ENCODE measurements at places on chromosomes 7 and 10.

- no peak for DNase-seq
Measured at GRCh38 chr10:28600056-28600455, 67.1 kb downstream of the WAC start.

DNA sequence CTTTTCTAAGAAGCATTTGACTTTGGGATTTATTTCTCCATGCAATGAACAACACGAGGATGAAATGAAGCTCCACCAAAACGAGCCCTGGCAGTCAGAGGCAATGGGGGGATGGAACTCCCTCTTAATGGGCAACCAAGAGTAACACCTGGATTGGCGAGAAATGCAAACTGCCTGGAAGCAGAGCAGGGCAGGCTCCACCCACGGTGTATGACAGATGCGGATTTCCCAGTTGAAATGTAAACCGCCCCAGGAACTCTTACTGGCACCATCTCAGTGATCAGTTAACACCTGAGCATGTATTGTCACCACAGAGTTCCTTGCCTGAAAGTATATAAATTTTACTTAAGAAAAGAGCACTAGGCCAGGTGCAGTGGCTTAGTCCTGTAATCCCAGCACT, 47.3 kb upstream of the AUTS2 start:
- DNase-seq = no peak

GRCh38 chr10:119405520-119405807, 137.1 kb downstream of the RGS10 start:
- DNase-seq = no peak

DNA sequence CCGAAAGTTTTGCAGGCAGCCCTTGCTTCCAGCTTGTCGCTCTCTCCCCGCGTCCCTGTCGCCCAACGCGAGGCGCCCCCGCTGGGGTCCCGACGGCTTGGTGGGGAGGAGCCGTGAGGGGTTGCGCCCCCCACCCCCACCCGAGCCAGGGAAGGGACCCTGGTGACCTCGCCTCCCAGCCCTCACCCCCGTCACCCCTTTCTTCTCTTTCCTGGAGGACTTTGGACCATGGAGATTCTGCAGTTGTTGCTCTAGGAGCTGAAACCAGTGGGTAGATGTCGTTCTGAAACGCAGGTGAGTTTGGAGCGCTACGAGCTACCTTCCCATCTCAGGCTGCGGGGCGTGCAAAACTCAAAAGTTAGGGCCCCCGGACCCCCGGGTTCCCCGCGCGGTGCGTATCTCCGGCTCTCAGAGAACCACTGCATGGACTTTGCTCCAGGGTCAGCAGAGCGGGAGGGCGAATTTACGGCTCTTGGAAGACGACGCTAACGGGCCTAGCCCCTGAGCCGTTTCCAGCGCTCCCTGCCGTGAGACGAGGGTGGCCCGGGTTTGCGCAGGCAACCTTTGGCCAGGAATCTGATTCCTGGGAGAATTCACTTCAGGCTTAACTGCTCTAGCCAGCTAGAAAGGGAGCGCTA, 684 bp upstream of the ATXN7L1 start:
- no peak for DNase-seq

DNA sequence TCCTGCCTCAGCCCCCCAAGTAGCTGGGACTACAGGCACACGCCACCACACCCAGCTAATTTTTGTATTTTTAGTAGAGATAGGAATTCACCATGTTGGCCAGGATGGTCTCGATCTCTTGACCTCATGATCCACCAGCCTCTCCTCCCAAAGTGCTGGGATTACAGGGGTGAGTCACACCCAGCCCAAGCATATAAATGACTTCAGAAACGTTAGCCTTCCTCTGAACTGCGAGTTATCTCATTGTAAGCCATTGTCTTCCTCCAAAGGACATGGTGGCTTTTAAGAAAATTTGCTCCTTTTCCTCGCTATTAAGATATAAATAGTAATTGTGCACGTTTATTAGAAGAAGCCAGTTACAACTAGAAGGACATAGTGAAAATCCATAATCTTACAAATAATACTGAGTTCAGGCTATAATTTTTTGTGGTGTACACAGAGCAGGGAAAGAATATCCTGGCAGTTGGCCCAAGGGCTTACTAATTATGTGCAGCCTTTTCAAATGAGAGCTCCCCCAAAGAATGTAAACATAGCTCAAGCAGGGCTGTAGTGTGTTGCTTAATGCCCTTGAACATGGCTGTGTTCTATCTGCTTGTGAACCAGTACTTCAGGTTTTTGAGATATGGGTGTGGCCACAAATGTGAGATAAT, 495.8 kb downstream of the PARD3 start:
- DNase-seq = no peak

DNA sequence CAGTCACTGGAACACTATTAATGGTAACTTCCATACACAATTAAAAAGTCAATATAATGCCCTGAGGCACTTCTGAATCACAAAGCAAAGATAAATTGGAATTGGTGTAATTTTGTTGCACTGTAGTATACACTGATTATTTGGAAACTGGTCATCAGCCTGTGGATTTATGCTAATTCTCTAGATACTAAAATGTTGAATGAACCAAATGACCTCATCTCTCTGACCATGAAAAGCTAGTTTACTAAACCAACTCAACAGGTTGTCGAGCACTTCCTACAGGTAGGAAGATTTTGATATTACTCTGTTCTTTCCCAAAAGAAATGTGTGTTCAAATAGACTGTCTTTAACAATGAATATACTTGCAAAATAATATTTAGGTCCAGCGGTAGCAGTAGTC, 5.3 kb downstream of the NRP1 start:
- DNase-seq = no peak

GRCh38 chr10:112226439-112227248, 43.1 kb upstream of the GPAM start:
- no peak for DNase-seq

- no peak for DNase-seq
Measured at GRCh38 chr10:19111501-19112267, 63.1 kb downstream of the MALRD1 start.

DNA sequence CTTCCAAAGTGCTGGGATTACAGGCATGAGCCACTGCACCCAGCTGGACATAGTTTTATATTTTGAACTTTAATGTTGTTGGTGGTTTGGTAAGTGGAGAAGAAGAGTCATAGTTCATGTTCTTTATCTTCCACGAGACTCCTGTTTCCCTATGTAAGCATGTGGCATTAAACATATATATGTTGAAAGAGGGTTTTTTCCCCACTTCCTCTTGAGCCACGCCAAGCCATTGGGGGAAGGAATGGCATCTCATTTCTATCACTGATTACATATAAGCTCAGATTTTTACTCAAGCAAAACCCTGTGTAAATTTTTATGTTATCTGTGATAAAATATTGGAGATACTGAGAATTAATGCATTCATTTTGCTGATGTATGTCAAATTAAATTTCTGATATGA, 300.4 kb downstream of the PHF14 start:
- no peak for DNase-seq

GRCh38 chr10:69817078-69817581, 15.4 kb downstream of the COL13A1 start:
- peak; percentile 87 for DNase-seq

- no peak for DNase-seq
Measured at GRCh38 chr10:26780106-26780792, 80.5 kb downstream of the ABI1 start.

GRCh38 chr10:51156926-51157325, 82.6 kb downstream of the PRKG1 start:
- no peak for DNase-seq

- no peak for DNase-seq
Measured at GRCh38 chr7:55469721-55470120, 102.6 kb downstream of the VOPP1 start.

DNA sequence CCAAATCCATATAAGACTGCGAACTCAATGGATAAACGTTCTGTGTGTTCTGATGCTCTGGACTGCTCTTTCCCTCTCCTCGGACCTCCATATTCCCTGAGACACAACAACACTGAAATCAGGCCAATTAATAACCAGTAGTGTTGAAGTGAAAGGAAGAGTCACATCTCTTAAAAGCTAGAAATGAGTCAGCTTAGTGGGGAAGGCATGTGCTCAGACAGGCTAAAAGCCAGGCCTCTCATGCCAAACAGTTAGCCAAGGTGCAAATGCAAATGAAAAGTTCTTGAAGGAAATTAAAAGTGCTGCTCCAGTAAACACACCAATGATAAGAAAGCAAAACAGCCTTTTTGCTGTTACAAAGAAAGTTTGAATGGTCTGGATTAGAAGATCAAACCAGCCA, 29.3 kb downstream of the TNS3 start:
- no peak for DNase-seq

- no peak for DNase-seq
Measured at GRCh38 chr10:10660054-10660453, 357.6 kb upstream of the CELF2 start.

DNA sequence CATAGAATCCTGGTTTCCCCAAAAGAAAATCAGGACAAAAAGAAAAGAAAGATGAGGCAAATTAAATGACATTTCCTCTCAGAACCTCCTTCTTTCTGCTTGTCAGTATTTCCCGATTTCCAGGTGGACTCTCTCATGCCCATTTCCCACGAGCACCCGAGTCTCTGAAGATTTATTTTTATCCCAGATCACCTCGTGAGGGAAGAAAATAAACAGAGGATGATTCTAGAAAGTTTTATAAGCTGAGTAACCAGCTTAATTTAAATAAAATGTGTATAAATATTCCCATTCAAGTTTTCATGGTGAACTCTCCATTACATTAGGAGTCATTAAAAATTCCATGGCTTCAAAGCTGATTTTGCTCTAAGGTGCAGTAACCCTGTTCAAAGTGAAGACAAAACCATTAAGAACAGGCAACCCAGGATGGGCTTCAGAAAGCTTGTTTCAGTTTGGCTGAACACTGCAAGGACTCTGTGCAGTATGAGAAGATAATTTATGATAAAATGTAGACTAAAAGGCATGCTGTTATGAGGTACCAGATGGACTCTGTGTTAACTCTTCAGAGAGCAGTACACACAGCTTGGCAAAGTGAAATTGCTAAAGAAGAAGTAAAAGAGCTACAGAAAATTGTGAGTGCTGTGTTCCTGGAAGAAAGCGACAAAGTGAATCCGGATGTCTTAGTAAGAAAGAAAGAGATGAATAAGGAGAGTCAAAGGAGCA, 521.3 kb upstream of the LRRN3 start:
- no peak for DNase-seq

DNA sequence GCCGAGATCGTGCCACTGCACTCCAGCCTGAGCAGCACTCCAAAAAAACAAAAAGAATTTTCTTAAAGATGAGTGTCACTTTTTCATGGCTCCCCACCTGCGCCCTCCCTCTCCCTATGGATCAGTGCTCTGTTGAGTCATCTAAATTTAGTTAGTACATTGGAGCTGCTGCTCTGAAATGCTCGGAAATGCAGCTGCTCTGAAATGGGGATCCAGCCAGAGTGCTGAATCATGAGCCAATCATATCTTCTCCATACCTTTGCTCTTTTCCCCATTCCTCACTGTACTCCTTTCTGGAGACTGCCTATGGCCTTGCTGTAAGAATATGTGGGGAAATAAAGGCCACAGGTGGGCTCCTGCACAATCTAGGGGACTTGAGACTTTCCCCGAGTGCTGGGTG, 188.8 kb downstream of the ZNF438 start:
- no peak for DNase-seq

GRCh38 chr7:156475179-156475578, 165.4 kb upstream of the RNF32 start:
- DNase-seq = no peak

DNA sequence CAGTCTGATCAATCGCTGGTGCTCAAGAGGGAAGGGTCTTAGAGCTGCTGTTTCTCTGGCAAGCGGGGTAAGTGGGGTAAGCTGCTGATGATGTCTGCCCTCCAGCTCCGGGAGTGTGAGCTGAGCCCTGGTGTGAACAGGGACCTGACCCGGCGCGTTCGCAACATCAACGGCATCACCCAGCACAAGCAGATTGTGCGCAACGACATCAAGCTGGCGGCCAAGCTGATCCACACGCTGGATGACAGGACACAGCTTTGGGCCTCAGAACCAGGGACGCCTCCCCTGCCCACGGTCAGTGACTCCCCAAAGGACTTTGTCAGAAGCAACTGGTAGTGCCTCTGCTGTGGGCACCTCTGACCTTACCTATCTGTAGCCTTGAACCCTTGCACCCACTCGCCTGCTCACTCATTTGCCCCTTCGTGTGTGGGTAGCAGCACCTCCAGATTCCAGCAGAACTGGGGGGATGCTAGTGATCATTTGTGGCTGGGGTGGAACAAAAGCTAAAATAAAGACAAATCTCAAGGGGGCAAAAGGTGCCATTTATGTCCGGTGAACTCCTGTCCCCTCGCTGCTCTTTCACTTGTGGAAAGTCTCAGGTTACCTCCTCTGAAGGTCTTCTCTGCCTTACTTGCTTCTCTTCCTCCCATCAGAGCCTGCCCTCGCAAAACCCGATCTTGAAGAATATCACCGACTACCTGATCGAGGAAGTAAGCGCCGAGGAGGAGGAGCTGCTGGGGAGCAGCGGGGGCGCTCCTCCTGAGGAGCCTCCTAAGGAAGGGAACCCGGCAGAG, 3.2 kb downstream of the UFSP1 start:
- DNase-seq = no peak

DNA sequence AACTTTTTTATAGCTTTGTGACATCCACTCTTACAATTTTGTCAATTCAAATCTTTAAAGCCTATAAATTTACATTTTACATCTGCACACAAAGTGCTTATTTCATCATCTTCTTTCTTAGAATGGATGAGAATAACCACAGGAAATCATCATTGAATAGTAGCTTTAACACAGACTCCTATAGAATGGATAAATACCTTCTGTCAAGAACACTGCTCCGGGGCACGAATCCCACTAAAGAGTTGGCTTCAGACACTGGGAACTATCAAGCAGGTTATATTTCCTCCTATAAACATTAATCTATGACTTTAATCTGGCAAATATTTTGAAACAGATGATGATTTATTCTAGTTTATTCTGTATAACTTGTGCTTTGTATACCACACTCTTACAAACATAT, 269.7 kb upstream of the TPK1 start:
- no peak for DNase-seq

GRCh38 chr7:73941836-73942551, 81.0 kb downstream of the TMEM270 start:
- DNase-seq = no peak

- DNase-seq = no peak
Measured at GRCh38 chr7:2633538-2634266, 1.9 kb downstream of the TTYH3 start.

DNA sequence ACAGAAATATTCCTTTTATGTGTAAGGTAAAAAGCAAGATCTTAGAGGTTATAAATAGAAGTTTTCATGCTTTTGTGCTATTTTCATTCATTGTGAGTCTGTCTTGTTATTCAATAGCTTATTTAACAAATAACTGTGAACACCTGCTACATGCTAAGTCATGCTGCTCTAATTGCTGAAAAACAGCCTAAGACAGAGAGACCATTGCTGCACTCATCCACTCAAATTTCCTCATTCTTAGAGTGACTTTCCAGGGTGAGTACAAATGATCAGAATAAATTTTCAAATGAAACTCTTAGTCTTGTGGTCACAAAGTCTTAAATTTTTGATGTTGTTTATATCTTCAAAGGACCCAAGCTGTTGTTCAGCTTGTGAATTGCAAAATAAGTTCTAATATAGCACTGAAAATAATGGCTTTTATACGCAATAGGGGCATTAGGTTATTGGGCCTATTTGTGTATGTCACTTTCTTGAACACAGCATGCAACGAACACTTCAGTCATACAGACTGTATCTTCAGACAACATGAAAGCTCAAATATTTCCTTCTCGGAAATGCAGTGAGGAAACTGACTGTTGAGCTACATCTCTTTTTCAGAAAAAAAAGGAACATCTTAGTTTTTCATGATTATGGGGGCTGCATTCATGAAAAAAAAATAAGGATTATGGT, 247.9 kb upstream of the PCDH15 start:
- DNase-seq = no peak

All from CMK (cell line).